Uterine smooth muscle cell (primary cell): ENCODE measurements at places on chromosomes 1 and 21. TPM values are rescaled to one million over a fixed set of nuclear protein-coding genes. Genes with fewer than 3 reads are reported as not detected.

CFAP141 gene
- not detected in 2 replicates for total RNA-seq

HSD3B2 gene
- not detected in 2 replicates for total RNA-seq

PDPN gene
- total RNA-seq, result 1.5 and 15.9 TPM in 2 replicates

PGLYRP4 gene
- total RNA-seq, result not detected in 2 replicates

ZFP69B gene
- 2.2 and 5.3 TPM in 2 replicates for total RNA-seq

ZBTB8A gene
- 6.8 and 9.1 TPM in 2 replicates for total RNA-seq

KIAA1614 gene
- 6.3 and 6.5 TPM in 2 replicates for total RNA-seq

FTCD gene
- 1.1 TPM in 1 of 2 replicates, not detected in the other for total RNA-seq

RSBN1 gene
- 10.6 and 11.5 TPM in 2 replicates for total RNA-seq

TDRD10 gene
- not detected in 2 replicates for total RNA-seq

RHD gene
- total RNA-seq, result 0.12 TPM in 1 of 2 replicates, not detected in the other

PI4KB gene
- total RNA-seq, result 47.9 and 74.1 TPM in 2 replicates

HOOK1 gene
- total RNA-seq, result under 0.01 TPM in 2 replicates

CAMK1G gene
- total RNA-seq, result 8.4 and 14.6 TPM in 2 replicates

GUCA2B gene
- not detected in 2 replicates for total RNA-seq

CLIC4 gene
- total RNA-seq, result 311 and 449 TPM in 2 replicates

SPATA45 gene
- total RNA-seq, result not detected in 2 replicates

RGS2 gene
- 34.7 and 63.0 TPM in 2 replicates for total RNA-seq

NEGR1 gene
- total RNA-seq, result 15.8 and 22.5 TPM in 2 replicates

GABRD gene
- not detected in 2 replicates for total RNA-seq

PRR9 gene
- total RNA-seq, result 0.12 and 1.2 TPM in 2 replicates

IVNS1ABP gene
- total RNA-seq, result 47.8 and 50.0 TPM in 2 replicates

DIO1 gene
- total RNA-seq, result not detected in 2 replicates

FUBP1 gene
- total RNA-seq, result 111 and 172 TPM in 2 replicates

UBE2U gene
- not detected in 2 replicates for total RNA-seq

ITGB2 gene
- total RNA-seq, result not detected in 2 replicates

THEMIS2 gene
- total RNA-seq, result 7.3 and 11.6 TPM in 2 replicates

CFHR3 gene
- total RNA-seq, result not detected in 2 replicates

TNFSF18 gene
- total RNA-seq, result 0.22 TPM in 1 of 2 replicates, not detected in the other

RAVER2 gene
- total RNA-seq, result 4.6 and 5.7 TPM in 2 replicates

BCL2L15 gene
- 0.11 and 0.12 TPM in 2 replicates for total RNA-seq

UMODL1 gene
- total RNA-seq, result 0.12 TPM in 1 of 2 replicates, not detected in the other

CCDC27 gene
- not detected in 2 replicates for total RNA-seq

HTR1D gene
- total RNA-seq, result not detected in 2 replicates

PRKAA2 gene
- total RNA-seq, result 5.1 and 5.6 TPM in 2 replicates

RPS8 gene
- 1,812 and 2,006 TPM in 2 replicates for total RNA-seq

ASAP3 gene
- 23.6 and 50.6 TPM in 2 replicates for total RNA-seq

PPP1R8 gene
- total RNA-seq, result 43.0 and 54.2 TPM in 2 replicates

ATP1A2 gene
- total RNA-seq, result 0.37 TPM in 1 of 2 replicates, not detected in the other

OR2AJ1 gene
- not detected in 2 replicates for total RNA-seq

CASZ1 gene
- 0.25 TPM in 1 of 2 replicates, not detected in the other for total RNA-seq

C1QTNF12 gene
- total RNA-seq, result 1.1 and 2.0 TPM in 2 replicates

WNT9A gene
- 0.62 and 0.77 TPM in 2 replicates for total RNA-seq

EXTL1 gene
- total RNA-seq, result 0.44 and 0.75 TPM in 2 replicates

CHRNB2 gene
- total RNA-seq, result under 0.01 TPM in 1 of 2 replicates, not detected in the other

PCBP3 gene
- 2.8 and 4.2 TPM in 2 replicates for total RNA-seq

LIPI gene
- not detected in 2 replicates for total RNA-seq

S100B gene
- not detected in 2 replicates for total RNA-seq

PAQR6 gene
- 0.22 and 0.37 TPM in 2 replicates for total RNA-seq

PLA2G5 gene
- not detected in 2 replicates for total RNA-seq

ACKR1 gene
- not detected in 2 replicates for total RNA-seq
